Stimulated activated CD4-positive, alpha-beta T cell treated with anti-CD3 and anti-CD28 coated beads, Interleukin-1b, Interleukin-23, amount 100 ng/mL, for 1 hour (primary cell): ENCODE measurements at places on chromosomes 7 and 10.

- no peak for DNase-seq
Observed at GRCh38 chr7:157320608-157320980, 16.2 kb upstream of the DNAJB6 start.

- DNase-seq: no peak
Observed at GRCh38 chr7:124514471-124514870, 251.1 kb downstream of the GPR37 start.

DNA sequence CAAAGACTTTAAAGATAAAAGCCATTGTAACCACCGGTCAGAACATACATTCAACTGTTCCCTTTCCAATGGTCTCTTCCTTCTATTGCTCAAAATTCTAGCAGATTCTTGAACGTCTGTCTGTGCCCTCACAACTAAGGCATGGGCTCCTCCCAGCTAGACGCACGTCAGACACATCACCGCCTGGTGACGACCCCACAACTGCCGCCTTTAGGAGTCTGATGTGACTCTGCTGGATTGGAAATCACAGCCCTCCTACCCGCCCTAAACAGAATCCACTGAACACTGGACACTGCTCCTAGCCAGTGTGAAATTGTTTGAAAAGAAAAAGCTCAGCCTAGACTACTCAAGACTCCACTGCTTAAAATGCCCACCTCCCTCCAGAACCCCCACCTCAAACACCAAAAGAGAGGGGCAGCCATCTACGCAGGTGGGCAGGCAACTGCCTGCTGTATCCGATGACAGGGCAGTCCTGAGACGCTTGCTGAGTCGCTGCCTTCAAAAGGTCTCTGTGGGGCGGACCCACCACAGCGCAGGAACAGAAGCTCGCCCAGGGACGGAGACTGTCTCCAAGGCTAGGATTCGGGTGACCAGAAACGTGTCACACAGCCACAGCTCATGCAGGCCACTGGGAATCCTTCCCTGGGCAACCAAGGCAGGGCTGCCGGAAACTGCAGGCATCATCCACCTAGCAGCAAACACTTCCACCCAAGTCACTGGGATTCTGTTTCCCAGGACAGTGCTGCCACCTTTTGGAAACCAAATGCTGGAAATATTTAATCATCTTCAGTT lies 34.7 kb downstream of the GSDME start:
- DNase-seq: no peak

- no peak for DNase-seq
Observed at GRCh38 chr7:18583305-18583704, 87.8 kb downstream of the HDAC9 start.

DNA sequence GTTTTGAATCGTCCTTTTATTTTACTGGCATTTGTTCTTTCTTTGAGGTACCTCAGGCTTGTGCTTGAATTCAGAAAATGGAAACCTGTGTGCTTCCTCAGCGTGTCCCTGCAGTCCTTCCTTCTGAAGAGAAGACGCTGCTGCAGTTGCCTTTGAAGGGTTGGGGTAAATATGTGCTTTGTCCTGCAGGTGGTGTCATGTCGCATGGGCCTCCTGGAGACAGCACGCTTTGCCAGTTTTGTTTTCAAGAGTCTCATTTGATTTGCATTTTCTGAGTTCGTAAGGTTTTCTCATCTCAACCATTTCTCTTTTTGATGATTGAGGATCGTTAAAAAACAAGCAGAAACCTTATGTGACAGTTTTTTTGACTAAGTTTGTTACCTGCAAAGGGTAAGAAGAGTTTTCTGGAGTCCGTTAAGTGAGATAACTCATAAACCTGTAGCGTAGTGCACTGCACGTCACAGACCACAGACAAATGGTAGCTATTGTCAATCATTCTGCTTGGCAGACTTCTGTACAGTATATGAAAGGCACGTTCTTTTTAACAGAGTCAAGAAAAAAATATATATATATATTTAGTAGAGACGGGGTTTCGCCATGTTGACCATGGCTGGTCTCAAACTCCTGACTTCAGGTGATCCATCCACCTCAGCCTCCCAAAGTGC lies 57.0 kb downstream of the CDC123 start:
- no peak for DNase-seq

- DNase-seq: no peak
Observed at GRCh38 chr7:22697876-22698606, 29.0 kb upstream of the IL6 start.
